Esophagus squamous epithelium (tissue), 5 donors: ENCODE measurements at places on chromosomes 16 and 17. TPM values are rescaled to one million over a fixed set of nuclear protein-coding genes. Genes with fewer than 3 reads are reported as not detected.

- no peak for DNase-seq
These were observed 42.7 kb upstream of the ETV4 start for GRCh38 chr17:43588664-43589435.

MAP3K14 gene
- 4.3 TPM for total RNA-seq

GRCh38 chr17:3635474-3636153, 436 bp downstream of the SHPK start:
- no peak for DNase-seq

DNA sequence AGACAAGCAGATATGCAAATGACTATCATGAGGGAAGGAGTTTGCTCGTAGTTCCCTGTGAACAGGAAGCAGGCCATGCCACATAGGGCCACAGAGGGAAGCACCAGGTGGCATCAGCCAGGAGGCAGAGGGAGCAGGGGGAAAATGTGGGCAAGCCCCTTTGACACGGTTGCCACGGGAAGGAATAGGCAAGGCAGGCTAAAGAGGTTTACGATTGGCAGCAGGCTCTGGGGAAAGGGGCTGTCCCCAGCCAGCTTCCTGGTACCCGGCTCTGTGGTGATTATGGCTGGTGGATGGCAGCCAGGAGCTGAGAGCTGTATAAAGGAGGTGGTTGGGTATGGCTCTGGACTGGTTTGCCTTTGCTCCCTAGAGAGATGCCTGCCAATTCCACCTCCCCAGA, 848 bp downstream of the CES3 start:
- DNase-seq, result no peak

DNA sequence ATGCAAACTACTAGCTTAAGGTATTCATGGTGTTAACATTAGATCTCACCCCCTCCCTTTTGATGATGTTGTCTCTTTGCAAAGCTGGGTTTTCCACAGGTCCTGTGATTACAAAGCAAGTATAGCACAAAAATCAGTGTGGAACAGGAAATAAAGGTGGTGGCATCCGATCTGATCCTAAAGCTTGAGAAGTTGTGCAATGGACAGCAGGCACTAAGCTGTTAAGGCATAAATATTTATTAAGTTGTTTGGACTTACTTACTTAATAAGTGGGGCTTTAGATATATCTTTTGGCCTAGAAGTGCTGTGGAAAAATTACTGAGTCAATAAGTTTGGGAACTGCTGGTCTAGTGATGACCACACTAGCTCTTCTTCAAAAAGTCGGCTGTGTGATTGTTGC, 5.0 kb downstream of the GLP2R start:
- DNase-seq, result no peak

DNA sequence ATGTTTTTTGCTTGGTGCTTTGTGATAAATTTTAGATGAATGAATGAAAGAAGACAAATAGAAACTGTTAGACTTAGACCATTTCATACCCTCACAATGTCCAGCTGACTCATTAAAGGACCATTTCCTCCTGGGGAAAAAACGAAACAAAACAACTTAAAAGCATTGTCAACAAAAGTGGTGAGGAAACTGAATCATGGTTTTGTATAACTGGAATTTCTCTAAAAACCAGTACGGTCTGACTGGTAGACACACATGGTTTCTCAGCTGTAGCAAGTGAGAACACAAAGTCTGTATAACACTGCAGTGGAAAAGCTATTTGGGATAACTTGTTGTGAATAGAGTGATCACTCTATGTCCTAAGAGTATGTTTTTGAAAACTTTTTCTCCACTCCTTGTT, 5.3 kb upstream of the DDX52 start:
- DNase-seq, result no peak

PLK1 gene
- 45.3 TPM for total RNA-seq

ACE gene
- total RNA-seq, result 5.8 TPM

SPATA32 gene
- not detected for total RNA-seq

- DNase-seq, result no peak
These were observed 10.5 kb upstream of the KRT23 start for GRCh38 chr17:40947929-40948328.

GRCh38 chr17:10956821-10957220, 118.9 kb upstream of the PIRT start:
- no peak for DNase-seq

GRCh38 chr17:42773290-42774035, at the start of gene VPS25:
Gene VPS25, plus strand, starts transcription at chr17:42773449. Its CDS starts 27 bp downstream, at chr17:42773476.
- no peak for DNase-seq
